ENCODE measurements at places on chromosomes 3 and 15.

DNA sequence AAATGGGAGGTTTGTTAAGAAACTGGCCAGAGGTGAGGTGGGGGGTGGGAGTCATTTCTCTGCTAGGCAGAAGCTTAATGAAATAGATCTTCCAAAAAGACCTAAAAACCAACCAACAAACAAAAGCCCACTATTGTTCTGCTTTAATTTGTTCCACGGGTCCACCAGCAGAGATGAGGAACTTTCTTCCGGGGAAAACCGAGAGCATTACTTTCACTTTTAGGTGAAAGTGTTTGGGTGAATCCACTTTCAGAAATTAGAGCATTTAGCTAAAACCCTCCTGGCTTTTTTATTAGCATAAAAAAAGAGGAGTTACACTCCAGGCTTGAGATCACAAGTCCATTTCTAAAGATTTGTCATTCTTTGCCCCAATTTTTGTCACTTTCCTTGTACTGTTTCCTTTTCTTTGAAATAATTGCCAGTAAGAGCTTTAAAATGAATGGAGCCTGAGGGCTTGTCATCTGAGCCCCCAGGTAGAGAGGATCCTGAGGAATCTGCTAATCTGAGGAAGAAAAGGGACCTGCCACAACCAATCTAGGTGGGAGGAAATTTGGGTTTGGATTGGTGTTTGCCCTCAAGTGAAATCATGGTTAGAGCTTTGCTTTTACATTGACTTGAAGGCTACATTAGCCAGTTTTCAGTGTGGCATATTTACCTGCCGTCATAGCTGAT lies 667.6 kb downstream of the NAALADL2 start:
- no peak for DNase-seq

DNA sequence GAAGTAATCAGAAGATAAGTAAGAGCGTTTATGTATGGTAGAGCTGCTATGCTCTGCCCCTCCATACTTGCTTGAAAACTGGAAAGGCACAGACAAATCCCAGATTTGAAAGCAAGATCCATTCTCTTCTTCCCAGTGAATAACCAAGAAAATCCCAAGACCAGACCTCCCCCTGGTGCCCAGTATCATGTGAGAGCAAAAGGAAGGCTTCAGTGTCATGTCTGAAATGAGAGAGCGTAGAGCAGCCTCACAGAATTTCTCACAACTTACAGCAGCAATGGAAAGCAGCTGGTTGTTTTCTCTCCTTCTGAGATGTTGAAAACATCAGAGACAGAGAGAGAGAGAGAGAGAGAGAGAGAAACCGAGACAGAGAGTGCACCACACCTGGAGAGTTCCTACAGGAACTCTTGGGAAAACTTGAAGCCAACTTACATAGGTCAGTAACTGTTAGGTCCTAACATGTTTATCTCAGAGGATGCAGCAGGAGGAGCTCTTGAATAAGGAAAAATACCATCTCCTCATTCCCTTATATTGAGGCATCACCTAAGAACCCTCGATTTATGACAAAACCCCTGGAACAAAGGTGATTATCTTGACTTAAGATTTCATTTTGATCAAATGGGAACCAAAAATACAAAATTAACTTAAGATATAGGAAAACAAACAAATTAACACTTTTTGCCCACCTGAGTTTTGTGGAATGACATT lies 273.3 kb downstream of the NSUN3 start:
- no peak for DNase-seq

GRCh38 chr3:54225841-54226528 lies 103.6 kb downstream of the CACNA2D3 start:
- no peak for DNase-seq

DNA sequence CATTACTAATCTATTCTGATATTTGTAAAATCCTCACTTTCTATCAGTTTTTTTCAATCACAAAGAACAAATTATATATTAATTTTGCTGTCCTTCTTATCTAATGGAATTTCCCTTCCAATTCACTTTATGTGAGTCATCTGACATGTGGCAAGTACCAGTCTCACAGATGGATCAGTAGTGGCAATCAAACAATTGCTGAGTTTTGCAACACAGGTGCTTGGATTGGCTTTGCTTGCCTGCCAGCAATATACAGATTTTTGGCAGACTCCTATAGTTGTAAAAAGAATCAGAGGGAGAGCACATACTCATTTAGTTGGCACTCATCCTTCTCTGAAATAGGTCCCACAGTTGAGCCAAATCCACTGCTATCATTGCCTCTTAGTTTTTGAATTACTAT lies 83.7 kb downstream of the BCHE start:
- DNase-seq: no peak

- no peak for DNase-seq
Measured at GRCh38 chr15:36798794-36799193, 219.4 kb downstream of the CDIN1 start.

DNA sequence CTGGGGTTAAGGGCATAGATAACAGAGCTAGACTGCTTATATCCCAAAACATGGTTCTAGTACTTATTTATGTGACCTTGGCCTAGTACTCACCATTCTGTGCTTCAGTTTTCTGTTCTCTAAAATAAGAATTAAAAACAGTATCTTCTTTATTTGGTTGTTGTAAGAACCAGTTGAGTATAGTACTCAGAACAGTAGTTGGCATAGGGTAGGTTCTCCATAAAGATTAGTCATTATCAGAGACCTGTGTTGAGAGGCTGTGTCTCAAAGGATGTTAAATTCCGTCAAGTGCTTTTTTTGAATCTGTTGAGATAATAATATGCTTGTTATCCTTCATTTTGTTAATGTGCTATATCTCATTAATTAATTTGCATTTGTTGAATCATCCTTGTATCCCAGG lies 47.4 kb upstream of the OSTN start:
- DNase-seq: no peak

DNA sequence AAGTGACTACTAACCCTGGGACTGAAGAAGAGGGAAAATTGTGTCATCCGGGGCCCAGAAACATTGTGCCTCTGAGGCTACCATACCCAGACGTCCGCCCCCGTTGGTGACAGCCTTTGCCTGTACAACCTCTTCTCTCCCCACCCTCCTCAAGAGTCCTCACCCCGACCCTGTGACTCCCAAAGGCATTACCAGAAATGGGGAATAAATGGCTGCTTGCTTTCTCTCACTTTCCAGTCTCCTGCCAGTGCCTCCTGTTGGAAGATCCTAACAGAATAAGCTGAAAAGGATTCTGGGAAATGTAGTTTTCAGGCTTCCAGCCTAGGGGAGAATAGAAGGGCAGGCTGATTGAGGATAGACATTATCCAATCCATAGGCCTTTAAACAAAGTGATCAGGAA lies 30.8 kb upstream of the SLC25A36 start:
- DNase-seq: no peak
